ENCODE measurements at places on chromosomes 1 and 21. TPM values are rescaled to one million over a fixed set of nuclear protein-coding genes. Genes with fewer than 3 reads are reported as not detected.

GRCh38 chr1:168408884-168409283, 128.2 kb downstream of the TBX19 start:
- no peak for DNase-seq

DNA sequence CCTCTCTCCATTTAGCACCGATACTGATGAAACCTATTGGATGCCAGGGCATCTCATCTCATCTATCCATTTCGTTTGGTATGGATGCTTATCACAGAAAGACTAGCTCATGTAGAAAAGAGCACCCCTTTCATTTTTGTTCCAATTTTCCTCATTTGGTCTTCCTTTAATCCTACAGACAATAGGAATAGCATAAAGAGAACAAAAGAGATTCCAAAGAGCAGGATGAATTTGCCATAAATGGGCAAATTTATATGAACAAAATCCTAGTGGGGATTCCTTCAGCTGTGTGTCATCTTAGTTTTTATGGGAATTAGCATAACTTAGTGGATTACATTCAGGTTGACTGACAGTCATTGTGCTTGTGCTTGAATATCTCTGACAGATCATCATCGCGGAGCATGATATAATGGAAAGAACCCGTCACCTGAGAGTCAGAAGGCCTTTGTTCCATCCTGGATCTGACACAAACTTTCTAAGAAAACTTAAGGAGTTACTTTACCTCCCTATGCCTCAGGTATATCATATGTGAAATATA, 777.5 kb upstream of the ADGRL2 start:
- DNase-seq, result no peak

DNA sequence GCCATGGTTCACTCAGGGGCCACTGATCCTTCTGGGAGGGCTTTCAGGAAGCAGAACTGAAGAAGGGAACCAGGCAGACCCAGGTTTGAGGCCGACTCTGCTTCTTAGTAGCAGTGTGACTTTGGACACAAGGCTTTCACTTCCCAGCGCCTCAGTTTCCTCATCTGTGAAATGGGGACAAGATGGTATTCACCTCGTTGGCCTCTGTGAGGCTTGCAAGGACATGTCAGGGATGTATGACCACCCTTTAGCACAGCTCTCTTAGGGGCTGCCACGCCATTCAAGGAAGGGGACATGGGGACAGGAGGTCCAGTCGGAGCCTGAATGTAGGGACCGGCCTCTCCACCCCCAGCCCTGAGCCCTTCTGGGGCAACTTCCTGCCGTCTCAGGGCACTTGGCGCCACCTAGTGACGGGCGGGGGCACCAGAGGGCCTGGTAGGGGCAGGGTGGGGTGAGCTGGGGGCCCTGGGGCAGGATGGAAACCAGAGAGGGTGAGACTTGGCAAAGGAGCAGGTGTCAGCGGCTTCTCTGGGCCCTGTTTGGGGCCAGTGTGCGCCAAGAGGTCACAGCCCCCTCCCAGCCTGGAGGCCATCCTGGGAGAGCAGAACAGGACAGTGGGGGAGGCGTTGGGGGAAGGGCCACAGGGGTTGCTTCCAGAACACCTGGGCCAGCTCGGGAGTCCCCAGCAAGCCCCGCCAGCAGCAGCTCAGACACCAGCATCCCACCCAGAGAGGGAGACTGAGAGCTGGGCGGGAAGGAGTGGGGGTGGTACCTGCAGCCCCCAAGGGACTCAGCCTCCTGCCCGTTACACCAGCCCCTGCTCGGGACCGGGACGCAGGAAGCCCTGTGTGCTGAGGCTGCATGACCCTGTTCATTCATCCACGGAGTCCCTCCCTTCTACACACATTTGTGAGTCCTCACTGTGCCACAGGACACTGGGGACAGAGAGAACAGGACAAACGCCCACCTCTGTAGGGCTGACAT, 102.5 kb upstream of the TARDBP start:
- DNase-seq, result no peak

GRCh38 chr21:41730367-41730765, 36.5 kb downstream of the RIPK4 start:
- DNase-seq, result no peak

Gene ALX3
- 0.81 TPM for total RNA-seq
